Spleen (tissue), 13 donors: ENCODE measurements at places on chromosomes 16 and 17.

DNA sequence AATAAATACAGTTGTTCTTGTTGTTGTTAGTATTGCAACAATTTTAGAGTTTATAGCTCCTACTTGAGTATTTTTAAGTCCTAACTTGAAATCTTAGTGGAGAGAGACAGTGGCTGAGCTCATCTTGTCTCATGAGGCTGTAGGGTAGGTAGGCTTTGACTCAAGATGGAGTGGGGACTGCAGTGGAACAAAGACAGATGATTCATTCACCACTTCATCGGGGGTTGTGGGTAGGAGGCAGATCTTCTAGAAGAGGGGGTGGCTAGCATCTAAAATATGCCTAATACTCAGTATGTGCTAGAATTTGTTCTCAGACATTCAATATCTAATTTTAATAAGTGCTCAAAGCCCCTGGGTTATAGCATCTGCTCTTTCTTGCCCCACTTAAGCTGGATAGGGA, 13.1 kb upstream of the MMD start:
- no peak for DNase-seq

GRCh38 chr16:22335668-22336246, 38.5 kb downstream of the POLR3E start:
- no peak for DNase-seq

DNA sequence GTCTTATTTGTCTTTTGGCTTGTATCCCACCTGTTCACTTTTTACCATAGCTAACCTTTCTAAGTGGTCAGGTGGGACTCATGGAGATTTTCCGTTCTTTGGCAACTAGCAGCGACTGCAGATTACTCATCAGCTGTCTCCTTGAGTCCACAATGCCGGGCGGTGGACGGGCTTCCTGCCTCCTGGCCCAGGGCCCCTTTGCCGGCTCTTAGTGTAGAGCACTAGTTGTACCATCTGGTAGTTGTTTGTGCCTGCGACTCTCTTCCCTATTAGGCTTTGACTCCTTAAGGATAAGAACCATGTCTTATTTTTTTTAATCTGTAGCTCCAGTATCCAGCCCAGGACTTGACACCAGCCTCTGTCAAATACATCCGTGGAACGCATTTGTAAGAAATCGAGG, 399.9 kb downstream of the WWOX start:
- no peak for DNase-seq

GRCh38 chr16:85258629-85259028, 146.4 kb upstream of the CIBAR2 start:
- no peak for DNase-seq

DNA sequence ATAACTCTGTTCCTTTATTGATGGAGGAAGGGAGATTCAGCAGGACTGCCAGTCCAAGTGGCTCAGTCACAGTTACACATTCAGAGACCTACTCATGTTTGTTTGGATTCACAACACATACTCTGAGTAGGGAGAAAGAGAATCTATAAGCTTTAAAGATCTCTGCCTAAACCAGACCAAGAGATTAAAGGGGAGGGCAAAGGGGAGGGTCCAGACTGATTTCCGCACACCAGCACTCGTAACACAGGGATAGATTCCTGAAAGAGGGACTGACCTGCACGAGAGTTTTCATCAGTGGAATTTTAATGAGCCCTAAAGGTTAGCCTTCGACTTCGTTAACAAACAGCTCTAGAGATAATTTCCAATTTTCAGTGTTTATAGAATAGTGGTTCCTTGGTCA, 71.7 kb upstream of the PMFBP1 start:
- DNase-seq: no peak

GRCh38 chr17:71505981-71506380, 614.8 kb upstream of the SOX9 start:
- DNase-seq: no peak

GRCh38 chr16:15885560-15886001, 2.8 kb downstream of the CEP20 start:
- DNase-seq: no peak

GRCh38 chr16:71843572-71843971, 2.2 kb upstream of the ATXN1L start:
- no peak for DNase-seq

DNA sequence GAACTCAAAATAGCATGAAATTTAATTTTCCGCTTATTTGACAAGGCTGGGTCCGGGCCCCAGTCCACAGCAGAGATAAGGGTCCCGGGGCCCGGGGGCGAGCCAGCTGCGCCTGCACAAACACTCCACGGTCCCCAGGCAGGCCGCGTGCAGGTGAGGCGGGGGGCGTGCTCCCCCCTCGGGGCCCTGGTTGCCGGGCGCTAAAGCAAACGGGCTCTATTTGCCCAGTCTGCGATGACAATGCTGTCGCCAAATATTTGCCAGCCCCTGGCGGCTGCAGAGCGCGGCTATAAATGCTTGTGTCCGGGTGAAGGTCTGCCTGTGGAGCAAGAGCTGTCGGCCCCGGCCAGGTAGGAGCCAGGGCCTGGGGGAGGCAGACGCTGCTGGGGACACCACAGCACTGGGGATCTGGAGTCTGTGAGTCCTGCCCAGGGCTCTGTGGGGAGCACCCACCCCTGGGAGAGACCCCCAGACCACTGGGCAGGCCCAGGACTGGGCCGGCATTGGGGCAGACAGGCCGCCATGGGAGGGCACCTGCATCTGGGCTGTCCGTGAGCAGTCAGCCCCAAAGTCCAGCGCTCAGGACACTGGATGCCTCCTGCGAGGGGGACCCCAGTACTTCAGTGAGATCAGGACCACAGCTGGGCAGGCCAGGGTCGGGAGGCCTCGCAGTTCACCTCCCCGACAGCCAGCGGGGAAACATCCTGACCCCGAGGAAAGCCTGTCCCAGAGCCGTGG, at the start of gene PERCC1:
PERCC1 (plus strand) TSS at position 320 of the 738 bp plus-strand sequence. CDS start 1,516 bp downstream, outside the sequence.
- no peak for DNase-seq

GRCh38 chr17:2708585-2709182, 2.9 kb downstream of the CLUH start:
- no peak for DNase-seq

GRCh38 chr17:36627101-36627500, 25.7 kb downstream of the MRM1 start:
- no peak for DNase-seq

GRCh38 chr16:83453977-83454376, 353.8 kb upstream of the HSBP1 start:
- DNase-seq: no peak

- no peak for DNase-seq
Observed at GRCh38 chr16:1432388-1433262, 1.7 kb downstream of the PERCC1 start.

DNA sequence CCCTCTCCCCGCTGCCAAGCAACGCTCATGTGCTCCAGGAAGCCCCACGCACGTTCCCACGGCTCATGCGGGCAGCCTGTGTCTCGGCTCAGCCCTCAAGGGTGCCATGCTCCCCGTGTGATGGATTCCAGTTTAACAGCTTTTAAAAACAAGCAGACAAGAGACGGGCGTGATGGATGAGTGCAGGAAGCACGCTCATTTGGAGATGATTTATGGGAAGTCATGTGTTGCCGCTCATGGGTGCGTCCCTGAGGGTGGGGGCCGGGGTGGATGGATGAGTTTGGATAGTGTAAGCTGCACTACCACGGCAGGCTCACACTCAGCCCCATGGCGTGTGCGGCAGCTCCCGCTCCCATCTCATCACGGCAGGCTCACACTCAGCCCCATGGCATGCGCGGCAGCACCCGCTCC, 132.8 kb downstream of the RBFOX3 start:
- no peak for DNase-seq

DNA sequence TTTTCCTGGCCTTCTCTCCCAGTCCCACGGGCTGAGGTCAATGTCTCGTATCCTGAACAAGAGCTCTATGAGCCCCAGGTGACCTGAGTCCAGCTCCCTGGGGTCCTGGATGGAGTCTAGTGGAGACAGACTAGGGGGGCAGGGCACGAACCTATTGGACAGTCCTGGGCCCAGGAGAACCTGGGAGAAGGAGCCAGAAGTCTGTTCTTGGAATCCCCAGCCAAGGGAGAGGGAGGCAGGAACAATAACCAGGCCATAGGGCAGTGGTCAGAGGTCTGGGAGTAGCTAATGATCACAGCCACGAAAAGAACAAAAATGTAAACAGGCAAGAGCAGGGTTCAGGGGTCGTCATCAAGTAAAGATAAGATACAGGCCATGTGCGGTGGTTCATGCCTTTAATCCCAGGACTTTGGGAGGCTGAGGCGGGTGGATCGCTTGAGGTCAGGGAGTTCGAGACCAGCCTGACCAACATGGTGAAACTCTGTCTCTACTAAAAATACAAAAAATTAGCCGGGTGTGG, 60.8 kb downstream of the COPRS start:
- DNase-seq: no peak

GRCh38 chr17:68048996-68049395, 13.5 kb downstream of the KPNA2 start:
- no peak for DNase-seq

- no peak for DNase-seq
Observed at GRCh38 chr17:4879601-4880000, 19.7 kb upstream of the C17orf107 start.

- DNase-seq: no peak
Observed at GRCh38 chr16:12310286-12310685, 333.8 kb downstream of the SNX29 start.

GRCh38 chr16:11604783-11605563, 18.3 kb upstream of the LITAF start:
- DNase-seq: peak; percentile 62

DNA sequence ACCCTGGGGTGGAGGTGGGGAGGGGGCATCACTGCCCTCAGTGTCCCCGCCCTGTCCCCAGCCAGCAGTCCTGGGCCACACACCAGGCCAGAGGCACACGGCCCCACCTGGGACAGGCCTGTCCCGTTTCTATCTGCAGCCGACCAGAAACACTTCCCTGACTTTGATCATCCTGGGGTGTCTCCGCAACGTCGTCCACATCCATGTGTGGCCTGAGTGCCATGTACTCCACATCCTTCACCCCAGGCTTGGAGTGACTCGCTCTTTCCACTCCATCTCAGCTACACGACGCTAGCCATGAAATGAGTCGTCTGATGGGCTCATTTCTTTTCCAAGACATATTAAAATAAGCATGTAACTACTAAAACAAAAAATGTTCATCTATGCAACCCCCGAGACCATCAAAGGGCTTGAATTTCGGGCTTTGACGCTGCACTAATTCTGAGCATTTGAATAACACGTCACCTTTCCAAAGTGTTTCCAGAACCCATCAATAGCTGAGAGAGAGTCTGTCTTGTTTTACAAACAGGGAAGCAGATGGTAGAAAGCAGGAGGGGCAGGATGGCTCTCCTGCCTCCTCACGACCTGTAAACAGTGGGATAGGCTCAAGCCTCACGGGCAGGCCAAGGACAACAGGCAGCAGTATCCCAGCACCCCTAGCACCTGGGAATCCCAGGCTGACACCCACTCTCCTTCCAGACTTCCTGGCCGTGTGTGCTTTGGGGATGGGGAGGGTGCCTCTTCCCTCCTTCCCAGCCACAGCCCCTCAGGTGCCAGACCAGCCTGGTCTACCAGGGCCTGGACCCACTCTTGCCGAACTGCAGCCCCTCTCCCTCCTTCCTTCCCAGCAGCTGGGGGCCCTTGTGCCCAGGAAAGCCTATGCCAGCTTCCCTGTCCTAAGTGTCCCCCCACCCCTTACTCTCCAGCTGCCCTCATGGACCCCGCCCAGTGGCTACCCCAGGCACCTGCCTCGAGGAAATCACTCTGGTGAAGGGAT, 20.0 kb upstream of the RASD1 start:
- DNase-seq: no peak

DNA sequence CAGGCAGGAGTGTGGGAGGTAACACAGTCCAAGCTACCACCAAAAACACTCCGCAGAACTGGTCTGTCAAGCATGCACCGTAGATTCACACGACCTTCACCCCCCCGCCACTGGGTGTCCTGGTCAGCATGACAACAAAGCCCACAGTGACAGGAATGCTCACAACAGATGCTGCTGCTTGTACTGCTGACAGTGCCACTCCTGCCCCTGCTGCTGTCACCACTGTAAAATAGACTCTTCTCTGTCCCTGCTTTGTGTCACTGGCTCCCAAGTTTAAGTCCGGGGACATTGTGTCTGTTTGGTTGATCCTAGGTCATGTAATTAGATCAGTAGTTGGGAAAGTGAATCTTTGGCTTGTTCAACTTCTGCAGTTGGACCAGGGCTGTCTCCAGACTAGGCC, 7.0 kb upstream of the ODF4 start:
- no peak for DNase-seq

DNA sequence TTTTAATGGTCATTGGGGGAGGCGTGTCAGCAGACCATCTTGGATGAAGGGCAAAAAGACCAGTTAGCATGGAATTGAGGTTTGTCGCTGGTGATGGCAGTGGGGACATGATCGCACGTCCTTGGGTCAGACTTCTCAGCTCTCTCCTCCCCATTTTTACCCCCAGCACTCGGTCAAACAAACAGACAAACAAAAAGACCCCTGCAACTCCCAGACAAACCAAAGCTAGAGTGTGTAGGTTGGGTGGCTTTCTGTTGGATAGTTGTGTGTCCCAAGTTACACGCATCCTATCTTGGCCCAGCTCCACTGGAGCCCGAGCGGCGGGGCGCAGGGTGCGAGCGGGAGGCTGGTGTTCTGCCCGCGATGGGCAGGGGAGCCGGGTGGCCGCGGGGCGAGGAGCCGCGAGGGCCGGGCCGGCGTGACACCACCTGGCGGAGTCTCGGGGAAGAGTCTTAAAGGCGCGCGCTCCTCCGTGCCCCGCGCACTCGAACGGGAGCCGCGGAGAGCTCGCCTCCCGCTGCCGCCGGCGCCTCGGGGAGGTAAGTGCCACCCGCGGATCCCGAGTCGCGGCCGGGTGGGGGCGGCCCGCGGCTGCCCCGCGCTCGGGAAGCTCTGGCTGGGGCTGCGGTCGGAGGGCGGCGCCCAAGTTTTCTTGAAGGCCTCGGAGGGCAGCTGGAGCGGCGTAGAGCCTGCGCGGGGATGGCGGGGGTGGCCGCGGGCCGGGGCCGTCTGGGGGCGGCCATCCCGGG, 18.5 kb upstream of the NTN1 start:
- peak; percentile 81 for DNase-seq

GRCh38 chr17:44688675-44689476, 700 bp downstream of the CCDC43 start:
- no peak for DNase-seq

GRCh38 chr17:27339198-27339835, 45.4 kb downstream of the WSB1 start:
- no peak for DNase-seq

DNA sequence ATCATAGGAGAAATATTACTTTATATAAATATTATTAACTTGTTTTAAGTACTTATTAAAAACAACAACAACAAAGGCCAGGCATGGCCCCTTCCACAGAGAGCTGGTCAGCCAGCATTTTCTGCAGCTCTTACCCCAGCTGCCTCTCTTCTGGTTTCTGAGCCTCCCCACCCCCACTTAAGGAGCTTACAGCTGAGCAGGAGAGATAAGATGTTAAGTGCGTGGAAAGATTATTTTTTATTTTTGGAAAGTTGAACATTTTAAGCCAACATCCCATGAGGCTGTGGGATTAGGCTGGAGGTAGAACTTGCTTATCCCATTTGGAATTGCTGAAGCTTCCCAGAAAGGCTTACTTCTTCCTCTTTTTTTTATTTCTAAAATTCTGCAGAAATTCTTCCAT, 401.2 kb downstream of the SEC14L1 start:
- DNase-seq: no peak
